ENCODE measurements at places on chromosomes 2 and 18. TPM values are rescaled to one million over a fixed set of nuclear protein-coding genes. Genes with fewer than 3 reads are reported as not detected.

The ALKAL2 gene
- 16.9 TPM for total RNA-seq

DNA sequence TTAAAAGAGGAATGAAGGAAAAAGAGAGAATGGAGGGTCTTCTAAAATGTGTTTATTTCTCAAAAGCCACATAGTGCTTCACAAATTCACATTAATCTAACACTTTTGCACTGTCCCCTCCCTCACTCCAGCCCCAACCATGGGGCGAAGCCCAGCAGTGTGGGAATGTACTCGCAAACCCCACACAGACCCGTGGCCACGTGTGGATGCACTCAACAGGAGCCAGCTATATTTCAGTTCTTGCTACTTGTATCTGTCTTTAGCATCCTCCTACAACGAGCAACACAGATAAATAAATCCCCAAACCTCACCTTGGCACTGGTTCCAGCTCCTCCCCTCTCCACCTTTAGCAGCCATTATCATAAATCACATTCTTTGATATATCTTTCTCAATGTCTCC, 91.9 kb upstream of the TMEM200C start:
- no peaks in the 10 kb centered on the region for H3K36me3 ChIP-seq
- DNase-seq: no peak
- H3K4me1 ChIP-seq: no peaks in the 10 kb centered on the region
- H3K4me3 ChIP-seq: no peak overlapping the region

DNA sequence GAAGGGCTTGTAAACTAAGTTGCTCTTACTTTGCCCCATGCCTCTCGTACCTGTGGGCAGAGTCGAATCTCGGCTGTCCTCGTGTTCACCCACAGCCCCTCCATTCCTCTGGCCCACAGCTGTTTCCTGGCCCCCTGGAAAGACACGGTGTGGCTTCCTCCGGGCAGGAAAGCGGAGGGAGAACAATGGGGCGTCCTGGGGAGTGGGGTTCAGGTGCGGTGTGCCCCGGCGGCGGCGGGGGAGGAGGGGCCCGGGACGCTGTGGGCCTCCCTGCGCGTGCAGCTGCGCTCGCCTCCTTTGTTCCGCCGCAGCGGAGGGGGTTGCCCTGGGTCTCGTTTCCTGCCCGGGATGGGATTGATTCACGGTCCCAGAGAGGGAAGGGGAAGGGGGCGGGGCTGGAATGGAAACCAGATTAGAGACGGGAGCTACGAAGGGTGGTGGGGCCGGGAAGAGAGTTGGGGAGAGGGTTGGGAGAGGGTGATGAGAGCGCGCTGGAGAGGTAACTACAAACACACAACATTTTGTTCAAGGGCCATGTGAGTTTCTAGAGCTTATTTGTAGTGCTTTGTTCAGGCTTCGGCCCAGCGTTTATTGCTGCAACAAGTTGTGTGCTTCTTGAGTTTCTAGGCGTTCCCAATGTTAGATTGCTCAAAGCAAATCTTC, 796 bp downstream of the MYO1B start:
- no peaks in the 10 kb centered on the region for H3K36me3 ChIP-seq
- peak overlapping the region; percentile 40 for H3K4me3 ChIP-seq
- peaks cover 52% of the 10 kb centered on the region for H3K4me1 ChIP-seq

DNA sequence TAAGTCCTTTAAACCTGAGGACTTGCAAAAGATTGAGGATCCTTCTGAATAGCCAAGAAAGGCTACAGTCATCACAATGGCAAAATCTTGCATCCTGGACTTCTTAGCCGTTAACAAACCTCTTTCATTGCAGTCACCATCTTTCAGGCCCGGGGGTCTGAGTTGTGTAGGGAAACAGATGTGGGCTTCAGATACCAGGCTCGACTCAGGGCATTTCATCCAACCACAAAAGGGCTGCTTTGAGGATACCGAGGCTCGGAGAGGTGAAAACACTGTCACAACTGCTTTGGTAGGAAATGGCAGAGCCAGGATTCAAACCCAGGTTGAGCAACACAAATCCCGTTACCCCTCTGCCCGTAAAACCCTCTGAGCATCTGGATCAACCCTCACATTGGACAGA, 147.4 kb downstream of the TFCP2L1 start:
- no peak for DNase-seq
- H3K4me3 ChIP-seq: no peak overlapping the region
- H3K27ac ChIP-seq: no peak overlapping the region
- H3K4me1 ChIP-seq: no peaks in the 10 kb centered on the region

- peaks cover 25% of the 10 kb centered on the region for H3K36me3 ChIP-seq
- peaks cover 4% of the 10 kb centered on the region for H3K4me1 ChIP-seq
- H3K27ac ChIP-seq: no peak overlapping the region
These were observed 151.5 kb downstream of the NCK2 start for GRCh38 chr2:105895990-105896764.

DNA sequence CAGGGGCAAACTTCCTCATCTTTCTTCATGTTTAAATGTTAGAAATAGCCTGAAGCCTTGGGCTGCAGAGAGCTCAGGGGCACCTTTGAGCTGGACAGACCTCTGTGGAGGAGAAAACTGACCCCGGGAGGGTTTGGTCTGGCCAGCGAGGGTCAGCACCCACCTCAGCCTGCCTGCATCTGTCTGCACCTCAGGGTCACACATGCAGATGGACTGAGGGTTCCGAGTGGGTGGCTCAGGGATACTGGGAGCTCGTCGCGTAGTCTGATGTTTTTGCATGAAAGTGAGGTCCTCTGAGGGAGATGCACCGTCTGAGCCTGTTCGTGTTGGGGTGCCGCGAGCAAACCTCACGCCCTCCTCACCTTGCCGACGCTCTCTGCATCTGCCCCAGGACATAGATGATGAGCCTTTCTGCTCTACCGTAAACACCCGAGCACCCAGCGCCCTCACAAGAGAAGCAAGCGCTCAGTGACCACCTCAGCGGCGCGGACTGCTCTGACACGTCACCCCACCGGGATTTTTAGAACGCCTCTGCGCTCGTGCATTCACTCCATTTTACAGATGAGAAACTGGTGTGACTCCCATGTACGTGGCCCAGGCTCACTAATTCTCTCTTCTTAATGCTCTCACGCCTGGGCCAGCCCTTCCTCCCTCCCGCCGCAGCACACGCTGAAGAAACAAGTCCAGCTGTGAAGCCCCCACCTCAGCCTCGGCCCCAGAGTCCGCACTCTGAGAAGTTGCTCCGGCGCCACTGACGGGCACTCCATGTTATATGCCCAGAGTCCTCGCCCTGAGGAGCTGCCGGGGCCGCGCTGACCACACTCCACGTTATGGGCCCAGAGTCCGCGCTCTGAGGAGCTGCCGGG, 9.5 kb downstream of the KCNG2 start:
- no peaks in the 10 kb centered on the region for H3K27me3 ChIP-seq
- peak; percentile 56 for DNase-seq
- H3K27ac ChIP-seq: no peak overlapping the region
- no peak overlapping the region for H3K4me3 ChIP-seq
- no peaks in the 10 kb centered on the region for H3K36me3 ChIP-seq
- H3K4me1 ChIP-seq: no peaks in the 10 kb centered on the region

DNA sequence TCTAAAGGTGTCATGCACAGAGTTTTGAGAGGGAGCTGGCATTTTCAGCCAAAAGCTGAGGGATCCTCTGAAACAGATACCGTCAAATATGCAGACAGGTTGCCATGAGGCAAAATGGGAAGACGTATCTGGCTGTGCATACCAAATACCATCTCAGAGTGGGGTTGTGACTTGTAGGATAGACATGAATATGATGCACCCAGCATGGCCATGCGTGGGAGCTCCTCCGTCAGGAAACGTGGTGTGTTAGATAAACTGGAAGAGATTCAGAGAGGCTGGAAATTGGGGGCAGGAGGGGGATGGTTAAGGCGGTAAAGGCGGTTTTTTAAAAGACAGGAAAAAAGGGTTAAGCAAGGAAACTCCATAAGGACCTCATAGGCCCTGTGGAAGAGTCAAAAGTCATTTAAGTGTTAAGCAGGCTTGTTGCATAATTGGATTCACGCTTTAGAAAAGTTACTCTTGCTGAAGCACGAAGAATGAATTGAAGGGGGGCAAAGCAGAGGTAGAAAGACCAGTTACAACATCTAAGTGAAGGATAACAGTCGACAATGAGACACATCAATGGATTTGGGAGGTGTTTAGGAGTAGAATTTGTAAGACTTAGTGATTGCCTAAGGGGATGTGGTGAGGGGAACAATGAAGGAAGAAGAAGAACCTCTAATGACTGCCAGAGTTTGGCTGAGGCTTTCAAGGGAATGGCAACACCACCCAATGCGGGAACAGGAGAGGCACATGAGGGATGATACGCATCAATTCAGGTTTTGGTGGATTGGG, 139.6 kb upstream of the CTAGE1 start:
- H3K4me3 ChIP-seq: no peak overlapping the region
- H3K27me3 ChIP-seq: peaks cover 46% of the 10 kb centered on the region
- H3K4me1 ChIP-seq: peaks cover 17% of the 10 kb centered on the region
- H3K36me3 ChIP-seq: no peaks in the 10 kb centered on the region
- peak overlapping the region; percentile 90 for H3K27ac ChIP-seq
- no peak for DNase-seq

All from spleen (tissue), 13 donors.